Activated CD8-positive, alpha-beta T cell treated with anti-CD3 and anti-CD28 coated beads, Interleukin-2, amount 10 ng/mL, durations not matched to agents 7 days and 5 days (primary cell): ENCODE measurements at places on chromosomes 12 and 14. TPM values are rescaled to one million over a fixed set of nuclear protein-coding genes. Genes with fewer than 3 reads are reported as not detected.

The LMO3 gene
- not detected for total RNA-seq

GRCh38 chr14:48598458-48598857 is 923.1 kb upstream of the MDGA2 start:
- no peak overlapping the region for H3K4me3 ChIP-seq
- H3K4me1 ChIP-seq = no peaks in the 10 kb centered on the region
- no peaks in the 10 kb centered on the region for H3K27me3 ChIP-seq
- no peaks in the 10 kb centered on the region for H3K36me3 ChIP-seq
- H3K27ac ChIP-seq = no peak overlapping the region

The PPM1A gene
- 45.2 TPM for total RNA-seq

The SIX1 gene
- total RNA-seq = not detected

The ANKRD9 gene
- total RNA-seq = 9.7 TPM

GRCh38 chr12:27583057-27583797 is 59.2 kb downstream of the PPFIBP1 start:
- no peak overlapping the region for H3K4me3 ChIP-seq
- peaks cover 3% of the 10 kb centered on the region for H3K36me3 ChIP-seq
- no peak overlapping the region for H3K27ac ChIP-seq
- no peak for DNase-seq
- peaks cover 34% of the 10 kb centered on the region for H3K4me1 ChIP-seq

GRCh38 chr14:99212646-99213045 is 59.4 kb downstream of the BCL11B start:
- peak overlapping the region; percentile 91 for H3K27ac ChIP-seq
- no peak for DNase-seq
- peak overlapping the region; percentile 71 for H3K4me3 ChIP-seq
- H3K36me3 ChIP-seq = peaks cover 62% of the 10 kb centered on the region
- H3K4me1 ChIP-seq = peaks cover 100% of the 10 kb centered on the region
- H3K27me3 ChIP-seq = no peaks in the 10 kb centered on the region
